ENCODE measurements at places on chromosomes 1 and 21.

- no peak for DNase-seq
Measured at GRCh38 chr1:209102120-209102519, 481.4 kb upstream of the CAMK1G start.

DNA sequence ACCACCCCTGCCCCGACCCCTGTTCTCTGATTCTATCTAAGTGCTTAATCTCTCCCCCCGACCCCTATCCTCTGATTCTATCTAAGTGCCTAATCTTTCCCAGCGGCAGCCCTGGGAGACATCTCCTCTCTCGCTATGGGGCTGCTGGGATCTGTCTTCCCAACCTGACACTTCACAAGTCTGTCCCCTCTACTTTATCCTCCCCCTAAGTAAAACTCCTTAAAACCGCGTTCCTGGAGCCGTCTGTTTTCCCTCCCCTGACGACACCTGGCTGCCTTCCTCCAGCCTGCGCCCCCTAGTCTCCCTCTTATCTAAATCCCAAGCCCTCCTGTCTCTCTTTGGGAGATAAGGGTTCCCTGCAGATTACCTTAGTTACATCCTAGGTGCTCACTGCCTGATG, 30.5 kb downstream of the EPHB2 start:
- no peak for DNase-seq

DNA sequence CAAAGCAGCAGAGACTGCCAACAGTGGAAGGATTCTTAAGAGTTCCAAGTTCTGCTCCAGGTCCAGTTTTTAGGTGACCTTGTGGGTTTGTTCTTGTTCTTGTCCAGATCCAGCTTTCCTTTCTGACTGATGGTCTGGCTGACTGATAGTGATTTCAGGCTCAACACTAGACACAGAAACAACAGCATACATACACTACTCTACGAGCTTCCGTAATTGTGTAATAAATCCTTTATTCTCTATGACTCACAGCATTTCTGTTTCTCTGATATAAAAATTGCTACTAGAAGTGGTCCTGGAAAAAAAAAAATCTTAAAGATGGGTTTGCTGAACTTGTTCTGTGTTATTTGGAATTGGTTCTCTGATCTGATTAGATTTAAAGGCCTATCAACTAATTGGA, 62.2 kb upstream of the PTCH2 start:
- DNase-seq = no peak

DNA sequence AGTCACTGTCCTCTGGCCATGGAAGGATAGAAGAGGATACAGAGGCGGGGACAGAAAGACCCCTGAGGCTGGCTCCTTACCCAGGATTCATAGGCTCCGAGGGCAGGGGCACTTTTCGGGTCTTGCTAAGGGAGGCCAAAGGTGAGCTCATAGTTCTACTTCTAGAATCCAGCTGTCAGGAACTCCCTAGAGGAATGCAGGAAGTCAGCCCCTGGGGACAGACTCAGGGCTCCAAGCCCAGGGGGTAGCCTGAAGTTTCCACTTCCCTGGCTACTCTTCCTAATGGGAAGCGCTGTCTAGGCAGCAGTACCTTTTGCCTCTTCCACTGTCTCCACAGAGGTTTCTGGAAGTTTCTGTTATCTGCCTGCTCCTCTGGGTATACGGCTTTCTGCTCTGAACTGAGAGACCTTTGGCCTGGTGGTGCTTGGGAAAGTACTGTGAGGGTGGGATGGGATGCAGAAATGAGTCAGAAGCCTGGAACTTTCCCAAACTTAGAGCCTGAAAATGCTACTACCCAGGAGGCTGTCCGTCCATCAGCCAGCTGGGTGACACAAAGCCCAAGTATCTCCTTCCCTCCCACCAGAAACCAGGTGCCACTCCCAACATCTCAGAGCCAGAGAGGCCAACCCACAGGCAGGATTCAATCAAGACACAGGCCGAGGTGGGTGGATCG, 3.6 kb downstream of the UBXN11 start:
- no peak for DNase-seq

- no peak for DNase-seq
Measured at GRCh38 chr1:55049914-55050278, 10.5 kb downstream of the PCSK9 start.

- DNase-seq = no peak
Measured at GRCh38 chr21:45618287-45618686, 25.2 kb upstream of the PCBP3 start.

GRCh38 chr1:217188280-217189237, 442.3 kb downstream of the GPATCH2 start:
- no peak for DNase-seq

- DNase-seq = no peak
Measured at GRCh38 chr1:33319949-33320618, 814 bp downstream of the A3GALT2 start.

DNA sequence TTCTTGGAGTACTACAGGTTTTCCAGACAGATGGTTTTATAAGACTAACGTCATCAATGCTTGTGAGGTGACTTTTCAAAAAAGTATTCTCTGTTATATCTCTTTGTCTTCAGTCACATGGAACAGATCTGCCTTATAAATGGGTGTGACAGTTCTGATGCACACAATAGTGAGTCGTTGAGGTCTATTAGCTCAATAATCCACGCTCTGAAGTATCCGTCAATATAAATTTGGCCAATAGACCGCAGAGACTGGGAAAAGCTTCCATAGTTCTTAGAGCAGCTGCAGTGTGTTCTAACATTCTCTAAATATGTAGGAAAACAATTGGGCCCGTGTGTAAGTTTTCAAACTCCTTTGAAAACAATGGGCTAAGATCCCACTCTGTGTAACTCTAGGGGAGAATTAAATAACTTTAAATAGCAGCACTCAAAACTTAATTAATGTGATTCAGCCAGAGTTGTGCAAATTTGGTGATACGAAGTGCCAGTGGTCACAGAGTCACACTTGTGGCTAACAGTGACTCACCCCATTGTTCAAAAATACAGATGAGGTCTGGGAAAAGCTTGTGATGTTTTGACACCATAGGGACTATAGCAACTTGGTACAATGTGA, 316.0 kb downstream of the LMO4 start:
- no peak for DNase-seq

DNA sequence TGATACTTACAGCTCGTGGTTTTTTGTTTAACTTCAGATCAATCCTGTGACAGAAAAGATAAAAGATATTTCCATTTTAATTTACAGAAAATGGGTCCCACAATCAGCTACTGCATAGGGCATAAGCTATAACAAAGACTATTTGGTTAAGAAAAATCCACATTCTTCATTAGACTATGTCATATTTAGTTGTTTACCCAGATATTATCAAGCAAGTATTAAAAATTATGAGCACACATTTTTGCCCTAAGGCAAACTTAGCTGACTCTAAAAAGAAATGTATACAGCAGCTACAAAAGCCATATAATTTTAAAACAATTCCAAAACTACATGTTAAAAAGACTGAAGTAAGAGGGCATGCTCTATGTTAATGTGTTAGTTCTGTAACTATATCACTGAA, 18.7 kb downstream of the MEAF6 start:
- DNase-seq = no peak

DNA sequence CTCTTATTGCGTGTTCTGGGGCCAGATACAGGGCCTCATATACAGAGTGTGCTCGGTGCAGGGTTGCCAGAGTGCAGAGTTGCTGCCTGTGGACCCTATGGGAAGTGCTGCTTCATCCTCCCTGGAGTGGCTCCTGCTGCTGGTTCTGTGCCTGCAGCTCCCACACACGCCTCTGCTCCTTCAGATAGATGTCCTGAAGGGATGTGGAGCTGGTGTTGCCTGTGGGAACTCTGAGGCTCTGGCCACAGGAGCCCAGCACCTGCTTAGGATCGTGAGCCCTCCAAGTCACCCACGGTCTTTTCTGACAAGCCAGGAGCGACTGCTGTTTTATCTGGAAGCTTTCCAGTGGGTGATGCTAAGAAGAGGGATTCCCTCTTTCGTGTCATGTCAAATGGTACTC, 120.5 kb downstream of the CAMTA1 start:
- DNase-seq = no peak

DNA sequence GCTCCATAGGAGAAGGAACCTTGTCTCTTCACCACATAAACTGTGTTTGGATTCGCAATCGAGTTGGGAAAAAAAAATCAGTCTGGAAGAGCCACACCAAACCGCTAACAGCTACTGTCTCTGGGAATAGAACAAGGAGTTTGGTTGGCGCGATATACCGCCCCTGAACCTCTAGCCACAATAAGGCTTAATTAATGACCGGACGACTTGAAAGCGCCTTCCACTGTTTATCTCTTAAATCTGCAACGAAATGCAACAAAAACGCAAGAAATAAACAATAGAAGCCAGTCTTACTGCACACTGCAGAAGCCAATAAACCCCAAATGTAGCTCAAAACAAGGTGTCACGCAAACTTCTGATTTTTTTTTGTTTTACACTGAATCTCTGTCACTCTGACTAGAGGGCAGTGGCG, 10.9 kb downstream of the BTBD19 start:
- DNase-seq = no peak

DNA sequence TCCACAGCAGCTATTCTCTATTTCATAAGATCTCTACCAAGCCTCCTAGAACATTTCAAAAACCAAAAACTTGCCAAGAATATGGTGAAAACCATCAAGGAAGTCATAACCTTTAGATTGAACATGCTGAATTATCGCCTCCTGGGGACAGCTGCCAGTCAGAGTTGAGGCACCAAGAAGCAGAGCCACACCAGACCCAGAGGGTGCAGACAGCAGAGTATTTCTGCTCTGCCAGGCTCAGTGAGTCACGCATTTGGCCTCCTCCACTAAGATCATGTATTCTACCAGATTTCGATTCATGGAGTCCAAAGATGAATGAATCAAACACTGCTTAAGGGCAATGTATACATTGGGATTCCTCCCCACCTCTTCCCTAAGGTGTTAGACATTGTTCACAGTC, 2.1 kb downstream of the F3 start:
- DNase-seq = no peak

- DNase-seq = peak; percentile 93
Measured at GRCh38 chr21:43775795-43776430, at the start of gene CSTB. Gene CSTB, minus strand, starts transcription at chr21:43776308. Its CDS starts 39 bp downstream, at chr21:43776269.

- no peak for DNase-seq
Measured at GRCh38 chr1:8378178-8378577, 60.3 kb downstream of the SLC45A1 start.

GRCh38 chr1:7405844-7406500, 365.1 kb upstream of the VAMP3 start:
- no peak for DNase-seq

DNA sequence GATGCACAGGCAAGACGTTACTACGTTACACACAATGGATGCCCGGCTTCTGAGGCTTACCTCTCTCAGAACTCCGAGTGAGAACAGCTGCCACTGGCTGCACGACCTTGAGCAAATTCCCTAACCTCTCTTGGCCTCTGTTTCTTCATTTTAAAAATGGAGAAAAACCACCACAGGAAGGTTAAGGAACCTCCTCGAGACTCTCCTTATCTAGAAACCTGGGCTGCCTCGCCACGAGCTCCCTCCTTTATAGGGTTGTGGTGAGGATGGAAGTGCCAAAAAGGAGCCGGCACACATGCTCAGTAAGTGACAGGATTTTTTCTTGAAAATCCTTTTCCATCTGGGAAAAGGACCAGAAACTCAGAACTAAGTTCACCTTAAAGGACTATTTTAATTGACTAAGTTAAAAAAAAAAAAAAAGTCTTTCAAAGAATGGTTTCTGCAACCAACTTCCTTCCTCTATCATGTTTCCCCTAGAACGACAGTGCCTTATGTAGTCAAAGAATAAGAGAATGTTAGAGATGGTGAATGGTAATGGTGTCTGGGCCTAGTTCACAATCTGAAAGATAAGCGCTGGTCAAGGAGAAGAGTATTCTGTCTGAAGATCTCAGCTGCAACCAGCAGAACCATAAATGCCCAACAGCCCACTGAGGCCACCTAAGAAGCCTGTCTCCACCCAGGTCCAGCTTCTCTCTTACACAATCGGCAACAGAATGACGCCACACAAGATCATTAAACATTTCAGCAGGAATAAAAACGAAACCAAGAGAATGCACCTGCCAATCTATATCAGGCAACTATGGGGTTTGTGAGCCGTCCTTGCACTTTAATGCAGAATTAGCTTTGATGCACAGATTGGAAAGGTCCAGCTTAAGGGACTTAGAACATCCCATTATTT, 64.9 kb downstream of the SLC45A1 start:
- DNase-seq = no peak

All from Karpas-422 (cell line).